ENCODE measurements at places on chromosomes 13 and 19. TPM values are rescaled to one million over a fixed set of nuclear protein-coding genes. Genes with fewer than 3 reads are reported as not detected.

Gene NALCN
- total RNA-seq, result 10.9 TPM

Gene MEX3D
- 73.7 TPM for total RNA-seq

Gene PSG7
- not detected for total RNA-seq

Gene KLF12
- total RNA-seq, result 4.2 TPM

Gene ZNF541
- 0.15 TPM for total RNA-seq

Gene SHANK1
- not detected for total RNA-seq

Gene KLK4
- total RNA-seq, result not detected

Gene ZSCAN4
- total RNA-seq, result not detected

Gene LRRC63
- total RNA-seq, result 0.15 TPM

DNA sequence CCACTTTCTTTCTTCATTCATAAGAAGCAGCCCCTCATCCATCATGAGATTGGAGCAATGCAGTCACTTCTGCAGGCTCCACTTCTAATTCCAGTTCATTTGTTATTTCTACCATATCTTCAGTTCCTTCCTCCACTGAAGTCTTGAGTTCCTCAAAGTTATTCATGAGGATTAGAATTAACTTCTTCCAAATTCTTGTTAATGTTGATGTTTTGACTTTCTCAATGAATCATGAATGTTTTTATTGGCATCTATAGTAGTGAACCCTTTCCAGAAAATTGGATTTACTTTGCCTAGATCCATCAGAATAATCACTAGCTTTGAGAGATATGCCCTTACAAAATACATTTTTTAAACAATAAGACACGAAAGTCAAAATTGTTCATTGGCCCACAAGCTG is 2567.7 kb upstream of the PCDH20 start:
- DNase-seq, result no peak

DNA sequence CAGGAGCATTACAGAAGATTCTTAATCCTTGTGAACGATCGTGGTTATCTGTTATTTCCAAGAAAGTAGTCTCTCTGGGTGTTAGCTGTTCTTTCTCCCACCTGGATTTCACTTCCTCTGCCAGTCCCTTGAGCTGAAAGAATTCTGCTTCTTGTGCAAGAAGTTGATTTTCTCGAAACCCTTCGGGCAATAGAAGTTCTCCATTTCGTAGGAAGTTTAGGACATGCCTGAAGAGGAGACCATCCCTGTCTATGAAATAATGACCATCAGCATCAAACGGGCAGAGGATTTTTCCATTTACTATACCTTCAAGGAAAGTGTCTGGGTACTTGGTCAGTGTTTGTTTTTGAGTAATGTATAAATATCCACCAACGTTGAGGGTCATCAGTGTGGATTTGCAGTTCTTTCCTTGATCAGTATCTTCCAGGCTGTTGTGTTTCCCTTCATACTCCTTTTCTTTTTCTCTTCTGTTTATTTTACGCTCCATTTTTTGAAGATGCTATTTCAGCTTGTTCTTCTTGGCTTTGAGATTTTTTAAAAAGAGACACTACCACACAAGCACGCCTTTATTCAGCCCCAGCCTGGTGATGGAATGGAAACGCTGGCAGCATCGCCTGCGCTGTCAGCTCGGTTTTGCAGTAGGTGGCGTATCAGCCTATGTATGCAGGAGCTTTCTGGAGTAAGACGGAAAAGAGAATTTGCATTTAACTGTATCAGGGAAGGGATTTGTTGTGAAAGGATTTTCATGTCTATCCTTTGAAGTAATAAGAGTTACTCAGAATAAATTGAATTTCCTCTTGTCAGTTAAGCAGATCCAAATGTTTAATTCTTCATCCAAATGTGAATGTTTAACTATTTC is 6.5 kb downstream of the KCTD4 start:
- no peak for DNase-seq

- DNase-seq, result no peak
These were observed 45.9 kb downstream of the COG3 start for GRCh38 chr13:45510672-45511071.

DNA sequence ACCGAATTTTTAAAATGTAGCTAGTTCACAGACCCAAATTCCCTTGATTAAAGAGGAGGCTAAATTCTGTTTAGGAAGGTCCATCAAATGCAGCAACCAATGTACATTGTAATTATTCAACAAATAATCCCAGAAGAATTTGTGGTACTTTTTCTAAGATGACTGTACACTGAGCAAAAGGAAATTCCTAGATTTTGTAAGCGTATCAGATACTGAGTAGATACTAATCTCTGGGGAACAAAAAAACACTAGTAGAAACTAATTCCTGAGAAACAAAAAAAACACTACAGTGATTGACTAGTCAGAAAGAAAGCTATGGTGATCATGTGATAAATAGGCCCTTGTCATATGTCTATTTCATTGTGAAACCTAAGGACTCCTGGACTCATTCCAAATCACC is 246.1 kb downstream of the PCDH17 start:
- no peak for DNase-seq

DNA sequence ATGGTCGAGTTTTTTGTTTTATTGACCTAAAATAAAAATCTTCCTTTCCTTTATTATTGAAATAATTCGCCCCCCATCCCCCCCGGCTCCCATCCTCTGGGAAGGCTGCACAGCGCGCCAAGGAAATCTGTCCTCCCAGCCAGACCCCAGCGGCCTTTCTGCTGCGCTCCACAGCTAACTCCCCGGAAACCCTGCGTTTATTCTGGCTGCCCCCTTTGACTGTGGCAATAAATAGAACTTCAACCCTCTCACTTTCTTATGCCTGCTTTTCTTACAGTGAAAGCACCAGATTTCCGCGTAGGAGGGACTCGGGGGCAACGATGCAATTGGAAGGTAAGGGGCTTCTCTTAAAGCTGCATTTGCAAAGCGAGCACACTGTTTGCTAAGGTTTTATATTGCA is 9.7 kb upstream of the C19orf12 start:
- DNase-seq, result no peak

- DNase-seq, result no peak
These were observed 64.2 kb downstream of the ARHGAP35 start for GRCh38 chr19:46924874-46925547.

DNA sequence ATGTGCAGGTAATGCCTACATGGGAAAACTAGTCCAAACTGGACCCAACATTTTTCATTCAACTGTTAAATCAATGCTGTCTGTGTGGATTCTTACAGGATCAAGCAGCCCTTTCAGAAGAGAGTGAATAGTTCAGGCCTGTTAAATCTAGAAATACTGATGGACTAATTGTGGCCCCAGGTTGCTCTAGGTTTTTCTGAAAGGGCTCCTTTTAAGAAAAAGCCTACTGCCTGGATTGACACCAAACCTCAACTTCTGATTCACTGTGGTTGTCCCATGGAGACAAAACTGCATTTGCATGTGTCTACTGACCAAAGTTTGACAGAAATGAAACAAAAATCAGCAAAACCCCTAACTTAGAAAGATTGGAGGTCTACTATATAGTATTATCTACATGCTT is 437.0 kb downstream of the KLF12 start:
- DNase-seq, result no peak

- peak; percentile 42 for DNase-seq
These were observed 9.4 kb downstream of the HRC start for GRCh38 chr19:49145573-49146407.

DNA sequence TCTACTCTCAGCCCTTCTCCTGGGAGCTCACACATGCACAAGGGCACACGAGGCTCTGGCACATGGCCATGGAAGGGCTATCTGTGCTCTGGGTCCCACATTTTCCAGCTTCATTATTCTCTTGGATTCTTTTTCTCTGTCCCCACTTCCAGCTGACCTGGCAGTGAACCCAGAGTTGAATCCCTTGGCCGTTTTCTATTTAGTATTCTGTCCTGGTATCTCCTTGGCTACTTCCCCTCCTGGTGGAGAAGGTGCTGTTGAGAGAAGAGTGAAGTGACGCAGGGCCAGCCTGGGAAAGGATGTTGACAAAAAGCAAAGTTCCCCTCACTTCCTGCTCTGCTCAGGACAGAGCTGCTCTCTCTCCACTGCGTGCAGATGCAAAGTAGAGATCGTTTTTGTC is 303.1 kb downstream of the IRS2 start:
- no peak for DNase-seq

All from Panc1 (cell line).